HT-29 (cell line): ENCODE measurements at places on chromosomes 7 and 10.

DNA sequence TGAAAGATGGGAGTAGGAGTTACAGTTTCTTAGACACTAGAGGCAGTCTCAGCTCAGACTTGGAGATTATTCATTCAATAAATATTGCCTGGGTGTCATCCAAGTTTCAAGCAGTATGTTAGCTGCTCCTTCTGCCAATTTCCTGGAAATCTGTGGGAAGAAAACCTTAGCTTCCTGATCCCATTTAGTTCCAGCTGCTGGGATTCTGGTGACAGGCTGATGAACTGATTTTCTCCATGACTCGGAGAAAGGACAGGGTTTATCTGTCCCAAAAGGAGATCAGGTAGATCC is 95.8 kb downstream of the CLEC2L start:
- no peak for DNase-seq

DNA sequence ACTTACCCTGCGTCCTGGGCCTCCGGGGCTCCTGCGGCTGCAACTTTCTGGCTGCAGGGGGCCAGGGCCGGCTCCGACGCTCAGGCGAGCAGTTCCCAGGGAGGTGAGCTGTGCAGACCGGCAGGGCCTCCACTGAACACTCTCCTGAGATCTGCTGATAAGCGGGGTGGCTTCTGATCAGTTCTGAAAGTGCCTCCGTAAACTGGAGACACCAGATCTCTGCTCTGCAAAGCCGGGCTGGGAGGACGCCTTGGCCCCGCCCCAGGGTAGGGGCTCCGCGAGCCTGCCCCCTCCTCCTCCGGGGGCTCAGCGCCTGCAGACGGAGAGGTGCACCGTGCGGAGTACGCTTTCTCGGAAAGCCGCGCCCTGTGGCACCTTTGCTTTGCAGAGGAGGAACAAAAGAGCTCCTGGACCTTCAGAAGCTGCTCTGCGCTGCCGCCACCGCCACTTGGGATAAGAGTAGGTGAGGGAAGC is 141.3 kb upstream of the VKORC1L1 start:
- DNase-seq: no peak

GRCh38 chr10:13371897-13372470 is 23.9 kb upstream of the SEPHS1 start:
- peak; percentile 100 for DNase-seq

- DNase-seq: no peak
These were observed 198.1 kb downstream of the AUTS2 start for GRCh38 chr7:69796416-69796815.

GRCh38 chr7:81926-82756 is 110.2 kb upstream of the FAM20C start:
- peak; percentile 43 for DNase-seq

DNA sequence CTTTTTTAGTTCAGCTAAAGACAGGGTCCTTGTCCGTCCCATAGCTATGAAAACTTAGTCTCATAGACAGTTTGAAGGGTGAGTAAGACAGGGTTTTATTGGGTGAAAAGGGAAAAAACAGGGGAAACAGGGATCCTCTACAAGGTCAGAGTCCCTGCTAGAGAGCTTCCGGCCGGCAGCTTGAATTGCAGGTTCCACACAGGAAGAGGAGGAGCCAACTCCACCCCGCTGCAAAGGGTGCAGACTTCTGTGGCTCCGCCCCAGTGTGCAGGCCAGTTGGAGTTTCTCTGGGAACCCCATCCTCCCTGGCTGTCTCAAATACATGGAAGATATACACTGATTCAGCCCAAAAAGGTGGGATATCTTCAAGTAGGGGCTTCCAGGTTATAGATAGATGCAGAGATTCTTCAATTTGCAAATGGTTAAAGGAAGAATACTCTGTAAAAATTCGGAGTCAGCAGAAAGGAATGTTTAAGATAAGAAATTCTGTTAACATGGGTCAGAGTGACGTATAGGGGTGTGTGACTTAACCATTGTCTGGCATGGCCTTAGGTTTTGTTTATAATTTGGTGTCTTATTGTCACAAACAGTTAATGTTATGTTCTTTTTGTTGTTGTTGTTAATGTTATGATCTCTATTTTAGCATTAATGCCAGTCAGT is 34.6 kb upstream of the HECW1 start:
- peak; percentile 13 for DNase-seq

DNA sequence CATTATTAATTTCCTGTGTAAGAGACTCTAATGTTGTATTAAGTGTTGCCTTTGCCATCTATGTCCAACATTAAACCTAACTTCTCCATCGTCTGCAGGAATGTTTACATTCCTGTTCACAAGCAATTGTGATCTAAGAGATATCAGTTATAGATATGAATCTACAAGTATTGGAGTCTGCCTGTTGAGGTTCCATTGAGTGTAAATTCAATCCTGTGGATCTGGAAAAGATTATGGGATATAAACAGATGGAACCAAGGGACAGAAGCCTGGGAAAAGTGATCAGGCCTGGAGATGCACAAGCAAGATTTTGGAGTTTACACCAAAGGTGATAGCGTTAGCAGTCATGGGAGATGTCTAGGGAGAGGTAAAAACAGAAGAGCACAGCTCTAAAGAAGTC is 135.5 kb downstream of the LSMEM1 start:
- no peak for DNase-seq

GRCh38 chr10:88763441-88763840 is 3.6 kb downstream of the LIPN start:
- DNase-seq: no peak

- no peak for DNase-seq
These were observed 4.5 kb downstream of the VGF start for GRCh38 chr7:101160910-101161309.

DNA sequence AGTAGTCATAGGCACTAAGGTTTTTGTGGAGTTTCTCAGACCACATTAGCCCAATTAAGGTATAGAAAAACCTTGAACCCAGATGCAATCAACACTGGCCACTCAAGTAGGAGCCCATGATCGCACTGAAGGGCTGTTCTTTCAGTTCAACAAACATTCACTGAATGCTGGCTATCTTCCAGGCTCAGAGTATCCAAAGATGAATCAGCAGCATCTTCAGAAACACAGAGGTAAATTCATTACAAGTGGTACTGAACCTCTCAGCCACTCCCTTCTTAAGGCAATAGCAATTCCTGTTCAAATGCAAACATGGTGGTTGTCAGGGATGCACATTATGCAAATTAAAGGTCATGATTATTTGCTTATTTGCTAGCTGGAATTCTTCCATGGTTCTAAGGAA is 17.1 kb downstream of the KCNK18 start:
- no peak for DNase-seq

- DNase-seq: peak; percentile 14
These were observed 35.3 kb downstream of the DIP2C start for GRCh38 chr10:653991-654646.

DNA sequence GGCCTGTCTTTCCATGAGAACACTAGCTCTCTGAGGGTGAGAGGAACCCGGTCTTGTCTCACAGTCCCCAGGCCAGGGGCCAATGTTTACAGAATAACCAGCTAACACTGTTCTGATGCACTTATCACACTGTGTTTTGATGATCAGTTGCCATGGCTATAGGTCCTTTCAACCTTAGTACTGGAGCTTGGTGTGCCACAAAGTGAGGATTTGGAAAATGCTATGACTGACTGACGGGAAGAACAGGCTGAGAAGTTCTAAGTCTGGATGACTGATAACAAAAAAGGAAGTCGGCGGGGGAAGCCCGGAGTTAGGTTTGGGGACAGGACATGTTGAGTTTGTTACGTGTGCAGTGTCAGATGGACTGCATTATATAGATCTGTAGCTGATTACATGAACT is 141.8 kb downstream of the CTTNBP2 start:
- no peak for DNase-seq

DNA sequence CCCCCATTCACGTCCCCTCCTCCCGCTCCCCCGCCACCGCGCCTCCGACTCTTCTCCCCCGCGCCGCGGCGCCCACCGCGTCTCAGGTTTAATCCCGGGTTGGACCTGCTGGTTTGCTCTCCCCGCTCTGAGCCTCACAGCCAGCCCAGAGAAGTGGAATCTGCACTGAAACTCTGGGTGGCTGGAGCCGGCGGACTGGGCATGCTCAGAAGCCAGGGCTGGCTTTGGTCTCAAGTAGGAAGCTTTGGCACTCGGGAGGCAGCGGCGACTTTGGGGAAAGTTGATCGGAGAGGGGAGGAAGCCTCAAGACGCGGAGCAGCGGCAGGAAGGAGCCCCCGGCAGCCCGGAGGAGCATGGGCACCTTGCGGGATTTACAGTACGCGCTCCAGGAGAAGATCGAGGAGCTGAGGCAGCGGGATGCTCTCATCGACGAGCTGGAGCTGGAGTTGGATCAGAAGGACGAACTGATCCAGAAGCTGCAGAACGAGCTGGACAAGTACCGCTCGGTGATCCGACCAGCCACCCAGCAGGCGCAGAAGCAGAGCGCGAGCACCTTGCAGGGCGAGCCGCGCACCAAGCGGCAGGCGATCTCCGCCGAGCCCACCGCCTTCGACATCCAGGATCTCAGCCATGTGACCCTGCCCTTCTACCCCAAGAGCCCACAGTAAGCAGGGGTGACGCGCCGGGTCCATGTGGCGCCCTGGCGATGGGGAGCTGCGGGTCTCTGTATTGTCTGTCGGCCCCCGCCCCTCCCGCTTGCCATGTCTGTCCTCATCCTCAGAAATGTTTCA is at the start of gene PRKG1:
Gene PRKG1 (plus strand): TSS at position 250 of the 791 bp plus-strand sequence.
- no peak for DNase-seq

DNA sequence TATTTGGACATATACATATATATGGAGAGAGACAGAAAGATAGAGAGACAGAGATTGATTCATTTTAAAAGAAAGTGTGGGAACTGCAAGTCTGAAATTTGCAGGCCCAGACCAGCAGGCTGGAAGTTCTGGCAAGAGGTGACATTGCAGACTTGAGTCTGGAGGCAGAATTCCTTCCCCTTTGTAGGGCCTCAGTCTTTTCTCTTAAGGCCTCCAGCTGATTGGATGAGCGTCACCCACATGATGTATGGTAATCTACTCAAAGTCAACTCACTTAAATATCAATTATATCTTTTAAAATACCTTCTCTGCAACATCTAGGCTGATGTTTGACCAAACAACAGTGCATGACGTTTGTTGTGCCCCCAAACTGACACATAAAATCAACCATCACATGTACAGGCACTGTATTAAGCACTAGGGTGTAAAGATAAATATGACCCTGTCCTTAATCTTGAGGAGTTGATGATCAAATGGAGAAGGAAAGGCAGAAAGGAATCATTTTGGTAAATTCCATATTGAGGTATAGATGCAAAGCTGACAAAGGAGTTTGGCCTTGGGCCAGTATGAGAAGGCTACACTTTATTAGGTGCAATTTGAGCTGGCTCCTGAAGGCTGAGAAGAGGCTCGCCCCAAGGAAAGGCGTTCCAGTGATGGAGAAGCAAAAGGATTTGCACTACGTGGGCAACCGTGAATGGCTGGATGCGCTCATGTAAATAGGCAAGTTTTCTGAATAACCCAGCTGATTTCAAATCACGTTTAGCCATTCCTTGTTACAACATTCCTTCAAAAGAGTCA is 52.6 kb downstream of the BPGM start:
- no peak for DNase-seq

GRCh38 chr7:155969192-155969929 is 157.1 kb upstream of the SHH start:
- no peak for DNase-seq

GRCh38 chr7:107224374-107225223 is 55.8 kb downstream of the HBP1 start:
- no peak for DNase-seq

DNA sequence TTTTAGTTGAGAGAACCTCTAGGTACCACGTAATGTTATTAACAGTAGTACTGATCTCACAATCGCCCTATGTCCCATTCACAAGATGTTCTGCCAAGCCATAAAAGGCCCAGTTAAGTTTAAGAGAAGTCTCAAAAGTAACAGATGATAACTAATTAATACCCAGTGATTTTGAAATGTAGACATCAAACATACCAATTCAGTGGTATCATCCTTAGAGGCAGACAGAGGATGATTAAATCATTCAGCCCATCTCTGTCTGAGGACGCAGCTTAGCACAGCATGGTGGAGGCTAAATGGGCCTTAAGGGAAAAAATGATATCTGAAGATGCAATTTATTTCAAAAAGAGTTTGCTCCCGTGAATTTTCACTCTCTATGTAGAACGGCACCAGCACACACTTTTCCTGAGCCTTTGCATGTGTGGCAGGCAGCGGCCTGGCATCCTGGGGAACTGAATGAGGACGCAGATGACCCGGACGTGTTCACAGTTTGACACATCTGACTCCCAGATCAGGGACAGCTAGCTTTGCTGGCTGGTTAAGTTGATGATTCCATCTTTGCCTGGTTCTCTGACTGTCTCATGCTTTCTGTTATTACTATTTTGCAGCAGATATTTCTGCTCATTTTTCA is 13.4 kb downstream of the EGFR start:
- DNase-seq: no peak

- no peak for DNase-seq
These were observed 30.7 kb downstream of the JCAD start for GRCh38 chr10:30028738-30029030.

DNA sequence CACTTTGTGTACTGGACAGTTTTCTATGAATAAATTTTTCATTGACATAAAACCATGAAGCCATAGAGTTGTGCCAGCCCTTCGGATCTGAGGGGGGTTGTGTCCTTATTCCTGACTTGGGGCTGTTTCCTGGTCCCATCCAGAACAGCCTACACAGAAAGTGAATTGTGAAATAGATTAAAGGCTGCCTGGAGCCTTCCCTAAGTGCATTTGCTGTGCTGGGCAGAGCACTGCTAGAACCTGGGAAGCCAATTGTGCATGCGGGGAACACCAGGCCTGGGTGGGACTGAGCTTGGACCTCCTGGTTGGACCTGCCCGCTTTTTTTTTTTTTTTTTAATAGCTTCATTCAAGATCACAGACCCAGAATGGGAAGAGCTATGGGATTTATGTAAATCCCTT is 238.9 kb downstream of the ARHGAP21 start:
- DNase-seq: no peak

DNA sequence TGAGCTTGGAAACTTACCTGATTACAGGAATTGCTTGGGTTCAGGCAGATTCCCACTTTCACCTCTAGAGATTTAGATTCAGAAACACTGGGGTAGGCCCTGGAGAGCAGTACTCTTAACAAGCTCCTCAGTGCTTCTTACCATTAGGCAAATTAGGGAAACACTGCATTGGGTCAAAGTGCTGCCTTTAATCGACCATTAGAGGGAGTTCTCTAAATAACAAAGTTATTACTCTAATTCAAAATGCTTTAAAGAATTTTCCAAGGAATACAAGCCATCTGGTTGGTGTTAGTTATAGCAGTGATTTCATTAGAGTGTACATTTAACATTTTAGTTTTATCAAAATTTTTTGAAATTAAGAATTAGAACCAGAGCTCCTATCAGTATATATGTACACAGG is 324.5 kb downstream of the GFRA1 start:
- DNase-seq: peak; percentile 16

DNA sequence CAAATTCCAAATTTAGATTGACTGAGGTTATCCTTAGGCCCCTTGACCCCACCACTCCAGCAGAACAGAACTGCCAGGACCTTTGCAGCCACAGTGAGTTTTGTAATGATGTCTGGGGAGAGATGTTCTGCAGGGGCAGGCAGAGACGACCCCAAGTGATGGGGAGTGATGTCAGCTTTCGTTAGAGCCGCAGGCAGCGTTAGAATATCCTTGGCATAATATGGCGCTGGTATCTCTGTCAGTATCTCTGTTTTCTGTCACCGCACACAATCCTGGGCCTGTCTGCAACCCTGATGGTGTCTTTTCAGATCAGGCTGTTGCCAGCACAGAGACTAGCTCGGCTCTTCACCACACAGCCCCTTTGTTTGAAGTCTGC is 1083.6 kb downstream of the KCNMA1 start:
- no peak for DNase-seq
